Stimulated activated CD8-positive, alpha-beta memory T cell treated with anti-CD3 and anti-CD28 coated beads, Interleukin-7, amount 100 ng/mL, for 1 hour (primary cell): ENCODE measurements at places on chromosomes 4 and X.

GRCh38 chrX:153687121-153688039, at the start of gene SLC6A8:
Gene SLC6A8 (plus strand): TSS chrX:153687926. CDS start chrX:153688575, 649 bp downstream.
- no peak for DNase-seq

- DNase-seq: no peak
Measured at GRCh38 chrX:112137276-112137675, 54.7 kb upstream of the TRPC5 start.

DNA sequence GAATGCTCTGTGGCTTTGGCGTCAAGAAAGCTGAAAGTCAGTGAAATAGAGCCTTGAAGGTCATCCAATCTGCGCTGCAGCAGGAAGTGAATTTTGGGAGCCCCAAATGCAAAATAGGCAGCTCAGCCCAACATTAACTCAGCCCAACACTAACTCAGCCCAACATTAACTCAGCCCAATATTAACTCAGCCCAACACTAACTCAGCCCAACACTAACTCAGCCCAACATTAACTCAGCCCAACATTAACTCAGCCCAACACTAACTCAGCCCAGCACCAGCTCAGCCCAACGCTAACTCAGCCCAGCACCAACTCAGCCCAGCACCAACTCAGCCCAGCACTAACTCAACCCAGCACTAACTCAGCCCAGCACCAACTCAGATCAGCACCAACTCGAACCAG, 71.5 kb downstream of the SORBS2 start:
- no peak for DNase-seq

GRCh38 chr4:52866734-52867133, 4.6 kb downstream of the RASL11B start:
- no peak for DNase-seq

- DNase-seq: no peak
Measured at GRCh38 chrX:29461039-29461438, 754.3 kb upstream of the MAGEB2 start.

- no peak for DNase-seq
Measured at GRCh38 chr4:634599-634985, 9.2 kb downstream of the PDE6B start.

- no peak for DNase-seq
Measured at GRCh38 chr4:149277705-149278104, 537.9 kb downstream of the IQCM start.

- DNase-seq: no peak
Measured at GRCh38 chr4:137090951-137091350, 441.3 kb downstream of the PCDH18 start.

DNA sequence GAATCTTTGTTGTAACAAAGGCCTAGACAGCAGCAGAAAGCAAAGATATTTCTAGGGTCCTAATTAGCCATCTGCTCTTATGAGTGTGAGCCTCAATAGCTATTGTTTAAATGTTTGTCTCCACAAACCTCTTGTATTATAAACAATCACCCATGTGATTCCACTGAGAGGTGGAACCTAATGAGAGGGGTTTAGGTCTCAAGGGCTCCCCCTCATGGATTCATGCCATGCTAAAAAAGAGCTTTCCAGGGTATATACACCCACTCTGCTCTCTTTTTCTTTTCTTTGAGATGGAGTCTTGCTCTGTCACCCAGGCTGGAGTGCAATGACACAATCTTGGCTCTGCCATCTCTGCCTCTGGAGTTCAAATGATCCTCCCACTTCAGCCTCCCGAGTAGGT, 42.1 kb downstream of the TRIM61 start:
- DNase-seq: no peak

- no peak for DNase-seq
Measured at GRCh38 chrX:124478046-124478445, 131.7 kb downstream of the SH2D1A start.

DNA sequence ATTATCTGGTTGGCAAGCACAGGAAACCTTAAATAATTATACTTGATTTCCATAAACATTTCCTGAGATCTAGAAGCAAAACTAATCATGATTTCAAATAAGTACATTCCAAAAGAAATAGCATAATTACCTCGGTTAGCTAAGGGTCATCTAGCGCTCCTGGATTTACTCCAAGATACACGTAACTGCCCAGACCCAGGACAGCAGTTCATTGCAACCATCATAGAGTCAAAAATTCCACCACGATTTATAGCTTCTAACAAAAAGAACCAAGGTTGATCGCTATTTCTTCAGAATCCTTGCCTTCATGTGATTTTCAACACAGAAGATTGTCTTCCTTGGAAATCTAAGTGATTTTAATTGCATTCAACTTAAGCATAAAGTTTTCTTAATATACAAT, 1235.5 kb upstream of the TENM3 start:
- no peak for DNase-seq

GRCh38 chr4:154736770-154737169, 7.0 kb upstream of the LRAT start:
- DNase-seq: no peak

- no peak for DNase-seq
Measured at GRCh38 chr4:4789462-4789861, 70.0 kb upstream of the MSX1 start.

- DNase-seq: no peak
Measured at GRCh38 chr4:83258461-83258860, 26.1 kb downstream of the COQ2 start.

DNA sequence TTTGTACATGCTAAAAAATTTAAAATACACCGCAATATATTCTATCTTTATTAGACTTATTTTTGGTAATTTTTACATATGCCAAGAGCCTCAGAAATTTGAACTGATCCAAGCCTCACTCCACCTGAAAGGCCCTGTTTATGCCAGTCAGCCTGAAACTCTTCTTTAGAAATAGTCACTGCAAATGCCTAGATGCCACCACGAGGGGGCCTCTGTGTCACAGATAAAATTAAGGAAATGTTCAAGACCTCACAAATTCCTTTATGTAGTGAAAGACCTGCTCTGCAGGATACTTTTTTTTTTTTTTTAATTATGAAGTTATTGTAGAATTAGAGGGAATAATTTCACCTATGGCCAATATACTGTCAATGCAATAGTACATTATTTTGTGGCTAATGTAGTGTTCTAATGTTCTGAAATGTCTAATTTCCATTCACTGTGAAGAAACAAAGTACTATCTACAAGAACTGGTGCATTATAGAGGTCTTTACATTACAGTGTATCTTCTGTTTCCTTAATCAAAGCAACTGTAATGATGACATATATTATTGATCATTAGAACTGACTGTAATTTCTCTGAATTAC, 69.8 kb downstream of the DTHD1 start:
- peak; percentile 51 for DNase-seq

DNA sequence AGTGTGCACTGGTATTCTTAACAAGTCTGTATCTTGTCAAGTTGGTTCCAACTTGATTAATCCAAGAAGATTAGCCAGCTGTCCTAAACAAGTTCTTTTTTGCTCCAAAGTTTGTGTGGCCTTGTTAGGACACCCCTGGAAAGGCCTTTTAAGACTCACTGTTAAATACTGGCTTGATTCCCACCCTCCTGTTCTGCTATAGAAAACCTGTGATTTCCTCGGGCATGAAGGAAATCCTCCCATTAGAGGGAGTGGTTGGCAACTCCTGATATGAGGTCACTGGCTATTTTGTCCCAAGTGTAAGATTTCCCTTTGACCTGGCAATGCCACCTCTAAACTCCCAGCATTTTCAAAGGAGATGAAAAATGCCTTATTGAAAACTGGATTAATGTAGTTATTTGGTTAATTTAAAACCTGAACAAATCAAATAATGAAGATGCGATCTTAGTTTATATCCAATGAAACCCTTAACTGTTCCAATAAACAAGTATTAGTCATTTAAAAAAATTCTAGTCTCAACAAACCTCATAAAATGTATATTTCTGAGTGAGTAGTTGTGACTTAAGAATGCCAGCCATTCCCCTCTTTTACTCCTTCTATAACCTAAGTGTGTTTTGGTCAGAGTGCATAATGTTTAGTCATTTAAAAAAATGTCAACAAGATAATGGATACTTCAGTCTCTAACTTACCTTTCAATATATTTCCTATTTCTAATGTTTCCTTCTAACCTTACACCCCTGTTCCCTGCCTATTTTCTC, 94.4 kb downstream of the NPNT start:
- no peak for DNase-seq

- DNase-seq: no peak
Measured at GRCh38 chr4:89434364-89434988, 126.9 kb upstream of the GPRIN3 start.

- no peak for DNase-seq
Measured at GRCh38 chrX:23752740-23753415, 9.8 kb upstream of the ACOT9 start.

GRCh38 chrX:129980001-129980401, 2.4 kb upstream of the BCORL1 start:
- DNase-seq: no peak

- no peak for DNase-seq
Measured at GRCh38 chr4:120830204-120830603, 92.3 kb downstream of the PRDM5 start.

- DNase-seq: no peak
Measured at GRCh38 chrX:103498786-103499185, 20.5 kb downstream of the RAB40A start.

DNA sequence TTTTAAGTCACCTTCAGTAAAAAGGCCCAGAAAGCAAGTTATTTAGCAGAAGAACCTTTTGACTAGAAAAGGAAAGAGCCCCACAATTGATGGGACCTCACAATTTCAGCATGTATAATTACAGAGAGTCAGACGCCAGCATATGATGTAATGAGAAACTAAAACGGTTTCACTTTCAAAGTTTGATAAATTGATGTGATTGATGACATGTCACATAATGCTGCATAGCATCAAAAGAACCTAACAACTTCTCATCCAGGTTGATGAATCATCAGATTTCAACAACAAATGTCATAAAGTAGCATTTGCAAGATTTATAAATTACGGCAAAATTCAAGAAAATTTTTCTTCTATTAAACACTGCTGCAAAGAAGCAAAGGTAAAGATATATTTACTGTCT, 3.9 kb upstream of the GAR1 start:
- DNase-seq: no peak

DNA sequence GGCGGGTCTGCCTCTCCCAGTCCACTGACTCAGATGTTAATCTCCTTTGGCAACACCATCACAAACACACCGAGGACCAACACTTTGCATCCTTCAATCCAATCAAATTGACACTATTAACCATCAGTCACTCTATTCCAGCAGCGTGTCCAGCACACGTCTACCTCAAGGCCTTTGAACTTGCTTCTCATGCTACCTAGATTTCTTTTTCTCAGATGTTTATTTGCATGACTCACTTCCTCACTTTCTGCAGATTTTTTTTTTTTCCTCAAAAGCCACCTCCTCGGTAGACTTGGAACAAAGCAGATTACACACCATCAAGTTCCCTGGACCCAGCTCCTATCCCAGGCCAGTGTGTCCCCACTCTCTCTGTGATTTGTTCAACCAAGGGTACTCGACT, 49.5 kb downstream of the SUPT20HL2 start:
- DNase-seq: no peak

GRCh38 chrX:113962343-113962742, 621.5 kb upstream of the HTR2C start:
- no peak for DNase-seq

DNA sequence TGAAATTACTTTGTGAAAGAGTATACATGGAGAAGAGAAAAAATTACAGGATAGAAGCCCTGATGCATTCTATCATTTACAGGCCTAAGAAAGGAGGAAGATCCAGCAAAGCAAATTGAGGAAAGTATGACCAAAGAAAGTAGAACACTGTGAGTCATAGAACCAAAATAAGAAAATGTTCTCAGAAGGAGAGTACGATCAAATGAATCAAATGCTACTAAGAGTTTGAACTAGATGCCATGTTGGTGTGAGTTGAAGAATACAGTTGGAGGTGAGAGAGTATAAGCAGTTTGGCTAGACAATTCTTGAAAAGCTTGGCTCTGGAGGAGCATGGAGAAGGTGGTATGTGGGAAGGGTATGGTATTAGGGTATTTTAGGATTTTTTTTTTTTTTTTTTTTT, 161.8 kb downstream of the RPA4 start:
- no peak for DNase-seq

DNA sequence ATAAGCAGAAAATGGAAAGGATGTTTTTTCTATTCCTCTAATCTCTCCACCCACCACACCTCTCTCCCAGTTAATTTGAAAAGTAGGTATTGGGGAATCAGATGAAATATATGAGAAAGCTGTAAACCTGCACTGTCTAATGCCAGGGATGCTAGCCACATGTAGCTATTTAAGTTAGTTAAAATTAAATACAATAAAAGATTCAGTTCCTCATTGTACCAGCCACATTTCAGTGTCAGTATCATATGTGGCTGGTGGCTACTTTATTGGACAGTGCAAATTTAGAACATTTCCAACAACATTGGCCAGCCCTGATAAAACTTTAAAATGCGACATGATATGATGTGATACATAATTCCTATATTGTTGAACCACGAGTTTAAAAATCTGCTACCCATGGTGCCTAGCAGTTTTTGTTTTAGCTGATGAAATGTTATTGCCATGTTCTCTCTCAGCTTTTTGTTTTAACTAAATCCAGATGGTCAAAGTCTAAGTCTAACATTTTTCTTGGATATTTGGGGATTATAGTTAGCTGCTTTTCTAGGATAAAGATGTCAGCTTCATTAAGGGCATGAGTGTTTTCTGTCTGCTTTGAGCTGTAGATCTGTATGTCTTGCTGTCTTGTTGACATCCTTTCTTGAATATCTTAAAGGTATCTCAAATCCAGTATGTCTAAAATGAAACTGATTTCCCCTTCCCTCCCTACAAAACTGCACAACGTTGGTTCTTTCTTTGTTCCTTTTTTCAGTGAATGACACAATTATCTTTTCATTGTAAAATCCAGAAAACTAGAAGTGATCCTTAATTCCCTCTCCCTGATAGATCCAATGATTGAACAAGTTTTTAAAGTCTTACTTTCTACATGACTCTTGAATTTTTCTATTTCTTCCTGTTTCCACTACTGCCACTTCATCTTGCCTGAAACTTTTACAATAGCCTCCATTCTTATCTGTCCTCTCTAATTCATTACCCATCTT, 6.2 kb downstream of the ARFIP1 start:
- no peak for DNase-seq

- no peak for DNase-seq
Measured at GRCh38 chr4:171919314-171919713, 106.1 kb downstream of the GALNTL6 start.

- no peak for DNase-seq
Measured at GRCh38 chr4:9891740-9892139, 110.3 kb downstream of the DRD5 start.
